ENCODE measurements at places on chromosomes 12 and 14.

DNA sequence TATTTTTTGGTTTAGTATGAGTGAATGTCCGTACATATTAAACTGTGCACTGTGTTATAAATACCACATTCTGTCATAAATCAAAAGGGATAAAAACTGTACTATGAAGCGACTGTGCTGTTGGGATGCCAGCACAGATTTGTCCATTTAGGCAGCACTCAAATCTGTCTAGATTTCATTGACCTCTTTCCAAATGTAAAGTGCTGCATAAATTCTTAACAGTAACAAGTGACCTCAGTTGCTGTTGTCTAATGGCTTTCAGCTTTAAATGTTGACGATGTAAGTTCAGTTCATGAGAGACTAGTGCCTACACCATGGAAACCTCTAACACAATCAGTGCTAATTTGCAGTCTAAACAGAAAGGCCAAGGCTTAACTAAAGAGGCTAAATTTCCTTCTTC is 531.4 kb upstream of the LMO3 start:
- DNase-seq, result no peak

DNA sequence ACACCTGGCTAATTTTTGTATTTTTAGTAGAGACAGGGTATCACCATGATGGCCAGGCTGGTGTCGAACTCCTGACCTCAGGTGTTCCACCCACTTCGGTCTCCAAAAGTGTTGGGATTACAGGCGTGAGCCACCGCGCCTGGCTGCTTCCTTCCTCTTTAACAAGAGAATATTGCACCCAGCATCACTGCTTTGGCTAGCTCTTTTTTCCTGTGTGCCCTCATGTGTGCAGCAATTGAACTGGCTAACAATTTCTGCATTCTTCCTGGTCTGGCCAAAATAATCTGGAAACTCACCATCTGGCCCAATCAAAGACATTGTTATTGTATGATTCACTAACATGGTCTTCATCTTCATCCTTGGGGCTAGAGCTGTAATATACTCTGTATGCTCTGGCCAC is 2.7 kb upstream of the ASB8 start:
- no peak for DNase-seq

DNA sequence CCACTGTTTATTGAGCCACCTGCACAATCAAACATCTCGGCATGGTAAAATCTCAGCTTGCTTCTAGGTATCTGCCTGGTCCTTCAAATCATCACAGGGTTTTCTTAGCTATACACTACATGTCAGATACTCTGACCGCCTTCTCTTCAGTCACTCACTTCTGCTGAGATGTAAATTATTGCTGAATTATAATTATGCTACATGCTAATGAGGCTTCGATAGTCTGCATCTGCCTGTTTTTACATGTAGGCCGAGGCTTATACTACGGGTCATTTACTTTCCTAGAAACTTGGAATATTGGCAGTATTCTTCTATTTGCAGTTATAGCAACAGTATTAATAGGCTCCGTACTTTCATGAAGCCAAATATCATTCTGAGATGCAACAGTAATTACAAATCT is 77.6 kb downstream of the SINHCAF start:
- DNase-seq, result no peak

GRCh38 chr12:25071366-25071765 is 122.5 kb upstream of the BCAT1 start:
- DNase-seq, result no peak

DNA sequence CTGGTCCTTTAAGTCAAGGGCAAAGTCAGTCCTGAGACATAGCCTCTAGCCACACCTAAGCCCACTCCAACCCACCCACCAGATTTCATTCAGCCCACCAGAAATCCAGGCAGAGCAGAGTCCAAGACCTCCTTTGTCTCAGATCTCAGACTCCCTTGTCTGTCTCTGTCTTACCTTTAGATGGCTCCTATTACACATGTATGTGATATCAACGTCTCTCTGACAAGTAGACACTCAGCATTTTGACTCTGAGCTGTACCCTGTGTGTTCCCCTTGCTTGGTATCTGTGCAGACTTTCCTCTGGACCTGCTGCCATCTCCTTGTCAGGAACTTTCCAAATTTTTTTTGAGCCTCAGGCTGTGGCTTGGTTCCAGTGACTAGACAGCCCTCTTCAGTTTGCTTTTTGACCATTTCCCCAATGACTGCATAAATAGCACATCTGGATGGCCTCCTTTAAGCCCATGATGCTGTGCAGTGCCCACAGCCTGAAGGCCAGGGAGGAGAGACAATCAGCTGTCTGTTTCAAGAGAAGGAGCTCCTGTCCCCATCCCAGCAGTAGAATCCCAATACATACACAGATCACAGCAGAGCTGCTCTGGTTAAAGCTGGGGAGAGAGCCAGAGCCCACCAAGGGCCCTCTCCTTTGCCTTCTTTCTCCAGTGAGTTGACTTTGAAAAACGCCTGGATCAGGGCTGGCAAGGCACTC is 7.0 kb downstream of the POU6F1 start:
- no peak for DNase-seq

DNA sequence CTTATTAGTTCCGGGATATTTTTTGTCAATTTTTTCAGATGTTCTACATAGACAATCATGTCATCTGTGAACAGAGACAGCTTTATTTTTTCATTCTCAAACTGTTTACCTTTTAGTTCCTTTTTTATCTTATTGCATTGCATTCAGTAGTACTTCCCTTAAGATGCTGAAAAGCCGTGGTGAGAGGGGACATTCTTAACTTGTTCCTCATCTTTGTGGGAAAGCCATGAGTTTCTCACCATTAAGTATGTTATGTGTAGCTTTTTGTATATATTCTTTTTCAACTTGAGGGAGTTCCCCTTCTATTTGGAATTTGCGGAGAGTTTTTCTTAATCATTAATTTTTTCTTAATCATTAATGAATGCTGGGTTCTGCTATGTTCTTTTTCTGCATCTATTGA is 1727.1 kb upstream of the SEL1L start:
- no peak for DNase-seq

DNA sequence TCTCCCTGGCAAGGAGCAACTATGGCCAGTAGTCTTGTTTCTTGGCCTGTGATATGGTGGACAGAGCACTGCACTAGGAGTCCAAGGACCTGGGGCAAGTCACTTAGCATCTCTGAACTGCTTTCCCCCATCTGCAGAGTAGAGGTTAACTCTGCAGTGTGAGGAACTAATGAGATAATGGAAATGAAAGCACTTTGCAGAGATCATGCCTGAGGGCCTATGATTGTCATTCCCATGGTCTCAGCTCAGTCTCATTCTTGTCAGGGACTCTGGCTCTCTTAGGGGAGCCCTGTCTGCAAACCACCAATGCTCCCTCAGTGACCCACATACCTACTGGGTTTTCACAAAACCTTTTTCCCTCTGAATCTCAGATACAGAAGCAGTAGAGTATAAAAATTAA is 6.5 kb upstream of the PNMA1 start:
- DNase-seq, result no peak

- no peak for DNase-seq
These were observed 210.4 kb upstream of the SYT10 start for GRCh38 chr12:33649992-33650391.

GRCh38 chr14:69955855-69956845 is 76.9 kb downstream of the SMOC1 start:
- no peak for DNase-seq

DNA sequence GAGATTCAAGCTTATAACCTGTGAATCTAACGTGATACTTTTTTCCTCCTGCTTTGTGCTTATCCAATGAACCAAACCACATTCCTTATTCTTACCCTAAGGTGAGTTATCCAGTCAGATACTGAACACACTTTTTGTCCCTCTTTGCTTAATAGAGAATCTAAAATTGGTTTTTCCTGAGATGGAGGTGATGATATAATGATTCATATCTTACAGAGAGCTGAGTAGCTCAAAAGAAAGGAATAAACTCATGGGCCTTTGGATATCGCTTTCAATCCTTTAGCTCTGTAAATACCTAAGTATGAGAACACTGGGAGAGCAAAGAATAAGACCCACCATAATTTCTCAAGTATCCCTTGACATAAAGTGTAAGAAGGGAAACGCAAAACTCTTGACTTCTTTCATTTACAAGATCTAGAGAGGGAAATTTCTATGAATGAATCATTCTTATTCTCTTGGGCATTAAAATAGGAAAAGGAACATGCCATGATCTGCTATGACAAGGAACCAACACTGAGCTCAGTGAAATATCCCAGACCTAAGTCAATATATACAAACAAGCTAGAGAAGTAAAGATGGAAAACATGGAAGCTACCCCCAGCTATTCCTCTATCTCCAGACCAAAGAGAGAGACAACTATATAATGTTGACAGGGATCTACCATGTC is 81.8 kb upstream of the STAC3 start:
- DNase-seq, result no peak

- DNase-seq, result no peak
These were observed 968.4 kb upstream of the SEL1L start for GRCh38 chr14:82502043-82502442.

DNA sequence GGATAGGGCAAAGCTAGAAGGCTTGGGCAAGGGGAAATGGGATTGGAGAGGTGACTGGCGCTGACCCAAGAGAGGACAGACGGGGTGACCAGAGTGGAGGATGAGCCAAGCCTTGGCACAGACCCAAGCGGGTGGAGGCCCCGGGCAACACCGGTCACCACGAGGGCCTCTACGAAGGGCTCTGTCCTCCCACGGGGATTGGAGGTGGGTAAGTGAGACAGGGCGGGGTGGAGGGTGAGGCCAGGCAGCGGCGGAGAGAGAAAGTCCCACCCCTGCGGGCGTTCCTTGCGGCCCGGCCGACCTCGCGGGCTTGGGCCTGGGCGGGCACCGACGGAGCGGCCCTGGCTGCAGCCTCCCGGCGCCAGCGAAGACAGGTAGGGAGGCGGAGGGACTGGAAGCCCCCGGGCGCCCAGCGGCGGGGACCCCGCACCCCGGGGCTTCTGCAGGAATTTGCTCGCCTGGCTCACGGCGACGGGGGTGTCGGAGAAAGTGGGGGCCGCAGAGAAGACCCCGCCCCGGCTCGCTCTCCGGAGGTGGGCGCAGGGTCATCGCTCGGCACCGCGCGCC is at the start of gene PAPLN:
TSS of gene PAPLN (plus strand) at position 288 of the 567 bp plus-strand sequence. CDS start 2,273 bp downstream, outside the sequence.
- peak; percentile 73 for DNase-seq

DNA sequence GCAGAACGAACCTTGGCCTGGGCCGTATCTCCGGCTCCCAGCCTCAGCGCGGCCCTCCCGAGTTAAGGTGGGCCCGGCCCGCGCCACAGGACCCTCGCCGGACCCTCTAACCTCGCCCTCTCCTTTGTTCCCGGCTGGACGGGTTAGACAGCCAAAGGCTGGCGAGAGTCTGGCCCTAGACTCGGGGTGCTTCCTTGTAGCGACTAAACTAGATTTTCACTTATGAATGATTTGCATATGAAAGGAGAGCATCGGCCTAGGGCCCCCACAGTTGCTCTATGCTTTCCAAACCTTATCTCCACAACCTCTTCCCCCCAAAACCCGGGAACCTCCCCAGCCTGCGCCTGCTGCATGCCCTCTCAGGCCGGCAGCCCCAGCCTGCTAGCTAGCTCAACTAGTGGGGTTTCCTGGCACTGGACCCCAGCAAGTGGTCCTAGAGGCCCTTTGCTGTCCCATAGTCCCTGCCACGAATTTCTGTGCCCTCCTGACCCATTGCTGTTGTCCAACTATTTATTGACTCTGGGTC is 2.0 kb downstream of the HOXC5 start:
- no peak for DNase-seq

DNA sequence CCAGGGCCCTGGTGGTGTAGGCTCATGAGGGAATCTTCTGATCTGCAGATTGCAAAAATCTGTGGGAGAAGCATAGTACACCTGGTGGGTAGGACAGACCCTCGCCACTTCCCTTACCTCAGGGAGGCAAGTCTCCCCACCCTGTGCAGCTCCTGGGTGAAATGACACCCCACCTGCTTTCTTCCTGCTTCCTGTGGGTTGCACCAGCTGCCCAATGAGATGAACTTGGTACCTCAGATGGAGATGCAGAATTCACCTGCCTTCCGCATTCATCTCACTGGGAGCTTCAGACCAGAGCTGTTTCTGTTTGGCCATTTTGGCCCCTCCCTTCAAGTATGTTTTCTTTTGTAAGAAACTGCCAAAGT is 4.7 kb downstream of the CLEC2D start:
- no peak for DNase-seq

DNA sequence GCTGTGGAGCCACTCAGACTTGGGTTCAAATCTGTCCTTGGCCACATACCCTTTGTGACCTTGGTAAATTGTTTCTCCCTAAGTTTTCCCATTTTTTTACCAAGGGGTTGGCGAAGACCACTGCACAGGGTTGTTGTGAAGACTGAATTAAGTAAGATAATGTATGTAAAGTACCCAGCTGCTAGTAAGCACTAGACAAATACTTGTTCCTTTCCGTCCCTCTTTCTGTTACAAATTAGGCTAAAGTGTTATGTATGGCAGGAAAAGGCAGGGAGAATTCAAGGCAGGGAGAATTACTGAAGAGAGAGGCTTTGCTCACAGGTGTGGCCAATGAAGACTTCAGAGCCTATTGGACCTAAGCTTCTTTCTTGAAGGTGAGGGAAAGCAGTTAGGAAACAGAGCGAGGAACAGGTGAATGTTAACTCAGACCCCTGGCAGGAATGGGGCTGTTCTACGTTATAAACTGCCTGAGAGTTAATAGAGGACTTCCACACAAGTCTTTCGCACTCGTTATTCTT is 25.9 kb downstream of the ABHD12B start:
- DNase-seq, result no peak

DNA sequence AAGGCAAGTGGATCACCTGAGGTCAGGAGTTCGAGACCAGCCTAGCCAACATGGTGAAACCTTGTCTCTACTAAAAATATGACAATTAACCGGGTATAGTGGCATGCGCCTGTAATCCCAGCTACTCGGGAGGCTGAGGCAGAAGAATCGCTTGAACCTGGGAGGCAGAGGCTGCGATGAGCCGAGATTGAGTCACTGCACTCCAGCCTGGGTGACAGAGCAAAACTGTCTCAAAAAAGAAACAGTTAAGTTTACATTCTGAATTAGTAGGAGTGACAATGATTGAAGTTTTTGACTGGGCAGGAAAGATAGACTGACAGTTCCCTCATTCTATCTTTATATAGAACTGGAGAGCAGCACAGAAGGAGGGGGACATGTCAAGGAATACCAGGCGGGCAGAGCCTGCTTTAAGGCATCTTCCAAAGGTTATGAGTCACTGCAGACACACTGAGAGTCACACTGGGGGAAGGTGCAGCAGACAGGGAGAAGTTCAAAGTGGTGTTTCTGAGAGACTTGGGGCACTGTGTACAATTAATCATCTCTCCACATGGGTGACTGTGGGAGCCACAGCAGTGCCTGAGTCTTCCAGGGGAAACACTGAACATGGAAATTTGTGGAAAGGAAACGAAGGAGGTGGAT is 42.8 kb upstream of the RNASE3 start:
- no peak for DNase-seq
